ENCODE measurements at places on chromosomes 13 and 19.

- no peak for DNase-seq
These were observed 39.9 kb downstream of the PCCA start for GRCh38 chr13:100128838-100129237.

DNA sequence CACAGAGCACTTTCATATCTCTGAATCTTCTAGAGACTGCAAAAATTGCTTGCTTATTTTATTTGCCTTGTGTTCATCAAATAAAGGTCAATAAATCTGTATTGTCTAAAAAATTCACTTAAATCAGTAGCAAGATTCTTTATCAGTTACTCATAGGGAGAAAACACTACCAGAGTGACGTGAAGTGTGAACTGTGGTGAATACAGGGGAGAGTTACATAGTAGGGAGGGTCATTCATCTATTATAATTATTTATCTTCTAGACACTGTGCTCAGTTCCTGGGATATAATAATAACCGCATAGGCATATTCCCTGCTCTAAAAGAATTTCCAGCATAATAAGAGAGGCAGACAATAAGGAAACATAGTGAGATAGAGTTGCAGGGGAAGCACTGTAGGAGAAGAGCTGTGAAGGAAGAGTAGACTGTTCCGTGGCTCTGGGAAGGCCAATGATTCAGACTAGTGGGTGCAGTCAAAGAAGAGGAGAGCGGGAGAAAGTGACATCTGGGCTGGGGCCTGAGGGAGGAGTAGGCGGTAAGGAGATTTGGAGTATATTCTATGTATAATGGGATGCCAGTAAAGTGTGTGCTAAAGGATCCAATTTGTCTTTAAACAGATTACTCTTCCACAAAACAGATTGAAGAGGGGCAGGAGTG, 84.0 kb upstream of the TDRD3 start:
- DNase-seq: no peak

GRCh38 chr13:100506154-100506553, 82.4 kb downstream of the GGACT start:
- DNase-seq: no peak

DNA sequence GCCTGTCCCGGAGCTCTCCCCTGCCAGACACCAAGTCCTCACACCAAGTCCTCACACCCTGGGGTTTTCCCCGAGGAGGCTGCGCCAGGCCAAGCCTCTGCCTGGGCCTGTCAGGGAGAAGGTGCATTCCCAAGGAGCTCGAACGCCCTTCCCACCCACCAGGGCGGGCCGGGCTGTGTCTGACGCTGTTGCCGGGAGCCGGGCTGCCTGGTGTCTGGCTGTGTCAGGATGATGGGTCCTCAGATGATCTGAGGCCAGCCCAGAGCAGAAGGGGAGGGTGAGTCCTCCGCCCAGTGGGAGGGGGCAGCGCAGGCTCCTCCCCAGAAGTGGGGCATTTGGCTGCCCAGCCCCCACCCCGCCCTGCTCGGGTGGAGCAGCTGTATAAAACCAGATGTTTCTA, 2.3 kb upstream of the HAS1 start:
- peak; percentile 94 for DNase-seq

DNA sequence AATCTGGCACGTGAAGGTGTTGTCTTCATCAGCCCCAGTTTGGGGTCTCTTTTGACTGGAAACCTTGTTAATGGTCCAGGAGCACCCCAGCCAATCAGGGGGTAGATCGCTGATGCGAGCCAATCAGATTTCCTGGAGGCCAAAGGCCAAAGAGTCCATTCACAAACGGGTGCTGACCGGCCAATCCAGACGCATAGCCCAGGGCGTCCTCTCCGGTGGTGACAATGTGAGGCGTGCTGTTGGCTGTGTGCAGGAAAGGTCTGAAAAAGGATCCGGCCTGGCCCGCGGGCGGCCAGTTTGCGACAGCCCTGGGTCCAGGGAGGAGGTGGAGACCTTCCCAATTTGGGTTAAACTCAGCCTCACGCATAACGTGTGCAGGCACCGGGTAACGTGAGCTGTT, 3.1 kb downstream of the MAST3 start:
- DNase-seq: no peak

DNA sequence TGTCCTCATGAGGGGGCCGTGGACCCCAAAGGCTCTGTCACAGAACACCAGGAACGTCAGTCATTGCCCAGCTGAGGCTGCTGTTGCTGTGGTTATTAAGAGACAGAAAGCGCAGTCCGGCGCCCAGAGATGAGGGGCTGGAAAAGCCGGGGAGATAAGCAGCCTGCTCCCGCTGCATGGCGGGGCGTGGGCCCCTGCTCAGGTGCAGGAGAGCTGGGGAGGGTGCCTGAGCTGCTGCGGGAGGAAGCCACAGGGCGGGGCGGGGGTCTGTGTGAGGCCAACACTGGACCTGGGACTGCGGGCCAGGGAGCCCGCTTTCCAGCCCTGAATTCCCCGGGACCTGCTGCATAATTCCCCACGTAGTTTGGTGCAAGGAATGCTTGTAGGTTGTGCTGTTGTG, 11.3 kb downstream of the SOX1 start:
- no peak for DNase-seq

Measured in RWPE1 (cell line).